Right ventricle myocardium inferior (tissue), 1 donor: ENCODE measurements at places on chromosomes 1 and 21. TPM values are rescaled to one million over a fixed set of nuclear protein-coding genes. Genes with fewer than 3 reads are reported as not detected.

The IFNLR1 gene
- total RNA-seq = 2.8 TPM

The PTPN22 gene
- 0.43 TPM for total RNA-seq

The PLA2G2F gene
- total RNA-seq = not detected

The AMY1A gene
- not detected for total RNA-seq

The CFHR2 gene
- not detected for total RNA-seq

The EIF2D gene
- 26.0 TPM for total RNA-seq

The SELL gene
- total RNA-seq = 1.1 TPM

The TSPEAR gene
- 0.65 TPM for total RNA-seq

The SPRR2E gene
- total RNA-seq = not detected

The RAB42 gene
- total RNA-seq = 1.6 TPM

The ZMYND12 gene
- 1.4 TPM for total RNA-seq

The AKR7A3 gene
- total RNA-seq = not detected
